Left kidney (tissue), 8 donors: ENCODE measurements at places on chromosomes 13 and 19. TPM values are rescaled to one million over a fixed set of nuclear protein-coding genes. Genes with fewer than 3 reads are reported as not detected.

GRCh38 chr13:102700088-102701031 is 5.5 kb upstream of the METTL21C start:
- DNase-seq = no peak

Gene PSG2
- not detected for polyA plus RNA-seq

DNA sequence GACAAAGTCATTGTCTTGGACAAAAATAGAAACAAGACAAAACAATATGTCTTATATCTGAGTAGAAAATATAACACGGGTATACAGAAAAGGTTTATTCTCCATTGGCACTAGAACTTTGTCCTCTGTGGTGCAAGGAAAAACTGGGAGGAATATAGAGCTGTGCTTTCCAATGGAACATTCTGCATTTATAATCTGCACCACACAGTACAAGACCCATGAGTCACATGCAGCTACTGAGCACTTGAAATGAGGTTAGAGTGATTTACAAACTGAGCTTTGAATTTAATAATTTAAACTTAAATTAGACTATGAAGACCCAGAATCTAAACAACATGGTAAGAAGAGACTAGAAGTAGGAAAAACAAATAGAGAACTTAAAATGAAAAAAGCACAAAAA is 86.1 kb downstream of the RAP2A start:
- DNase-seq = no peak

DNA sequence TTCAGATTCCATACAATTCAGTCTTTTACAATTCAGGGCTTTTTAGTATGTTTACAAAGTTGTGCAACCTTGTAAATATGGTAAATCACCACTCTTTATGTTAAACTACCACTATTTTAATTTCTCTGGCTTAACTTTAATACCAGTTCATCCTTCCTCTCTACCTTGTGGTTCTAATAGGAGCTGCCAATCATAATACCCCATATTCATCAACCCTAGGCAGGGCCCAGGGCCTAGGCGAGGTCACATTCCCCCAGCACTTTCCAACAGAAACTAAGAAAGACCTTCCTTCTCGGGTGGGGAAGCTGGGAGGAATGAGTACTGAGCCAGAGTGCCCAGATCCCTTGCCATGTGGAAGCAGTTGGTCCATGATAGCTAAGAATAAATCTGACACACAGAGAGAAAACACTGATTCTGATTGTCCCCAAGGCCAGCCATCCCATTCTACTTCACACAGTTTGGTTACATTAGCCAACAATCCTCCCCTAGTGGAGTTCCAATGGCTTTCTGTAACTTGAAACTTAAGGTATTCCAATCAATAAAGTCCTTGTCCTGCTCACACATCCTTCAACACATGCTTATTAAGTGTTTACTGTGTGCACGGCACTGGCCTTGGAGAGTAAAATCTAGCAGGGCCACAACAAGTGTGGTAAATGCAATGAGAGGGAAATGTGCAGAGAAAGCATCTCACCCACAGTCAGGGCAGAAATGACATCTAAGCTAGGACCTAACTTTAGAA is 76.8 kb downstream of the NUFIP1 start:
- no peak for DNase-seq

DNA sequence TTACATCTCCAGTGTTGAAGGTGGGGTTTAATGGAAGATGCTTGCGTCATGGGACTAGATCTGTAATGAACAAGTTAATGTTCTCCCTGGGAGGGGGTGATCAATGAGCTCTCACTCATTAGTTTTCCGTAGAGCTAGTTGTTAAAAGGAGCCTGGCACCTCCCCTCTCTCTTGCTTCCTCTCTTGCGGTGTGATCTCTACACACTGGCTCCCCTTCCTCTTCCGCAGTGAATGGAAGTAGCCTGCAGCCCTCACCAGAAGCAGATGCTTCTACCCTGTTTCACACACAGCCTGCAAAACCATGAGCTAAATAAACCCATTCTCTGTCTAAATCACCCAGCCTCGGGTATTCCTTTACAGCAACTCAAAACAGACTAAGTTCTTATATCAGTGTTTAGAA is 318.8 kb downstream of the SLITRK1 start:
- no peak for DNase-seq

DNA sequence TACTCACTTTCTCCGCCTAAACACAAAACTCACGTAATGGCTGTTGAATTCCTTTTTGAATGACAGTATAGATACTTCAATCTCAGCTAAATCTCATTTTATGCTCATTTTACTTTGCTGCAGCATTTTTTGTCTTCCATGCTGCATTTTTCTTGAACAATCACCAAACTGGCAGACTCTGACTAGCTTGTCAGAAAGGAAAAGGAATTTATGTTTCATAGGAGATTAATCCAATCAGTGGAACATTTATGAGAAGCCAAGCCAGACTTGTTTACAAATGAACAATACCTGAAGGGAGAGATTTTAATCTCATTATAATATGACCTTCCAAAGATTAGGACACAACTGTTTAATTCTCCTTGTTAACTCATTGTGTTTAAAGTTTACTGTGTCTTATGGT is 1044.3 kb downstream of the DIAPH3 start:
- no peak for DNase-seq

Gene CCDC169
- 9.1 TPM for polyA plus RNA-seq

Gene ZNF582
- 14.8 TPM for polyA plus RNA-seq

DNA sequence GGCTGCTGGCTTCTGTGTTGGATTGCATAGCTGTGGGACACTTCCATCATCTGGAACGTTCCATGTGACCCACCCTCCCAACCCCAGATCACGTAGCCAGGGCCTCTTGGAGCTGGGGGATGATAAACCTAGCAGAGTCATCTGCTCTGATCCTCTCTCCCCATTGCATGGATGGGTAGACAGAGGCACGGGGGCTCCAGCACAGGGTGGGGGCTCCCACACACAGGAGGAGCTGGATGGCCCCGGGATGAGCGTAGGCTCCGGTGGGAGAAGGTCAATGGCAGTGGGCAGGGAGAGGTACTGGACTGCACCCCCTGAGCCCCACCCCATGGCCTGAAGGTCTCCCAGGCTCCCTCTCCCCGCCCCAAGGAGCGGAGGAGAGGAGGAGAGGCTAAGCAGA is 25.4 kb downstream of the ATP8B3 start:
- DNase-seq = no peak

Gene ZNF728
- 0.42 TPM for polyA plus RNA-seq

GRCh38 chr19:55655648-55656040 is 809 bp downstream of the U2AF2 start:
- no peak for DNase-seq

Gene SLC35E1
- 48.6 TPM for polyA plus RNA-seq

Gene STX10
- 47.0 TPM for polyA plus RNA-seq

Gene RASGRP4
- polyA plus RNA-seq = 0.67 TPM

DNA sequence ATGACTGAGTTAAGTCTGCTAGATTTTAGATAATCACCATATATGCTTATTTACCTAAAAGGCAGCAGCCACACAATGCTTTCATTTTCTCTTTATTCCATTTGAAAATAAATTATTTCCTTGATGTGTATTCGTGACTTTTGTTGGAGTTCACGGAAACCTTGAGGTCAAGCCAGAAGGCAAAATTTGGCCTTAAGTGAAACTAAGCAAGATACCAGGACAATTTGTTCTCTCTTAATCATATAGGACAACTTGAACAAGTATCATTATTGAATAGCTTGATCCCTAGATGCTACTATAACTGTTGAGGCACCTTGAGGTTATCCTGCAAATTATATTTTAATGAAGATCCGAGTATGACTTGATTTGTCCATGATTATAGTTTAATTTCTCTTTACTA is 429.2 kb upstream of the DACH1 start:
- DNase-seq = no peak

DNA sequence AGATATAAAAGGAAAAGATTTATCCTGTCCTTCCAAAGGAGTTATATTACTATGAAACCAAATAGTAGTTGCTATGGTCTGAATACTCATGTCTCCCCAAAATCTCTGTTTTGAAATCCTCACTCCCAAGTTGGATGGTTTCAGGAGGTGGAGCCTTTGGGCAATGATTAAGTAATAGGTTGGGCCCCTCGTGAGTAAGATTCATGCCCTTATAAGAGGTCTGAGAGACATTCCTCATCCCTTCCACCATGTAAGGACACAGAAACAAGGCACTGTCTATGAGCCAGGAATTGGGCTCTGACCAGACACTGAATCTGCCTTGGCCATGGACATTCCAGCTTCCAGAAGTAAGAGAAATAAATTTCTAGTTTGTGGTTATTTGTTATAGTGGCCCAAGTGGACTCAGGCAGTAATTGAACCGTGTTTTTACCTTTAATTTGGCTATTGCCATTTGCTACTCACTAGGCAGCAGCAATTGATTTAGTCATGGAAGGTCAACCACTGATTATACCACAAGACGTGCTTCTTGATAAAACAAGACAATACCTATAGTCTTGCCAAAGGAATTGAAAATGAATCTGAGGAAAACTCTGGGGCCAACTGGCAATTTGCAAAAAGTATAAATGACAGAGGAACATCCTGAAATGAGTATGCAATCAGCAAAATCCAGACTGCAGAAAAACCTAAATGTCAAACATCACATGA is 717.4 kb upstream of the SPRY2 start:
- no peak for DNase-seq
